ENCODE measurements at places on chromosomes 6 and 20.

GRCh38 chr6:99501762-99502161, 13.5 kb downstream of the USP45 start:
- DNase-seq, result no peak

DNA sequence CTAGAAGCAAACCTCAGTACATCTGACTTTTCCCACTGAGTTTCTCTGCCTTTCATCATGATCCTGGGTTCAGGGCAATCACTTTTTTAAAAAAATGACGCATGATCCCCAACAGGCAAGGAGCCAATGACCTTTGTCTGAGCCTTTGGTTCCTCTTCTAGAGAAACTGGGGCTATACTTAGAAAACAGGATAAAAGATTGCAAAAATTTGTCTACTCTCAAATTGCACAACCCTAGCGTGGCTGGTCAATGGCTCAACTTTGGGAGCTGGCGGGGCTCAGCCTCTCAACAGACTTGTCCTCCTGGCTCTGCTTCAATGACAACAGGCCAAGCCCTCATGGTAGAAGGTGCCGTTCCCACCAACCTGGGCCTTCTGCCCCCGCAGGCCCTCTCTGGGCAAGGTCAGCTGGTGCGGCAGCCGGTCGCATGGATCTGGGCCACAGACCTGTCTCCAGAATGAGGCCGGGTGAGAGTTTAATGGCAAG, 48.7 kb downstream of the PDYN start:
- no peak for DNase-seq

GRCh38 chr6:34246563-34247391, 2.0 kb downstream of the SMIM29 start:
- peak; percentile 83 for DNase-seq

GRCh38 chr6:25640891-25641290, 11.1 kb upstream of the SCGN start:
- no peak for DNase-seq

Data from NCI-H2171 (cell line).